HFFc6 (cell line): ENCODE measurements at places on chromosomes 3 and 15. TPM values are rescaled to one million over a fixed set of nuclear protein-coding genes. Genes with fewer than 3 reads are reported as not detected.

GRCh38 chr3:129654131-129654530 is 47.7 kb upstream of the PLXND1 start:
- 0 out of 2 replicates have a peak, but pooled peaks cover 5% of the 10 kb centered on the region for H3K36me3 ChIP-seq
- H3K27ac ChIP-seq, result peak overlapping the region; percentile 70
- DNase-seq, result peak; percentile 56
- no peak overlapping the region for H3K4me3 ChIP-seq
- H3K27me3 ChIP-seq, result no peaks in the 10 kb centered on the region

The TMEM207 gene
- not detected in 3 replicates for total RNA-seq

DNA sequence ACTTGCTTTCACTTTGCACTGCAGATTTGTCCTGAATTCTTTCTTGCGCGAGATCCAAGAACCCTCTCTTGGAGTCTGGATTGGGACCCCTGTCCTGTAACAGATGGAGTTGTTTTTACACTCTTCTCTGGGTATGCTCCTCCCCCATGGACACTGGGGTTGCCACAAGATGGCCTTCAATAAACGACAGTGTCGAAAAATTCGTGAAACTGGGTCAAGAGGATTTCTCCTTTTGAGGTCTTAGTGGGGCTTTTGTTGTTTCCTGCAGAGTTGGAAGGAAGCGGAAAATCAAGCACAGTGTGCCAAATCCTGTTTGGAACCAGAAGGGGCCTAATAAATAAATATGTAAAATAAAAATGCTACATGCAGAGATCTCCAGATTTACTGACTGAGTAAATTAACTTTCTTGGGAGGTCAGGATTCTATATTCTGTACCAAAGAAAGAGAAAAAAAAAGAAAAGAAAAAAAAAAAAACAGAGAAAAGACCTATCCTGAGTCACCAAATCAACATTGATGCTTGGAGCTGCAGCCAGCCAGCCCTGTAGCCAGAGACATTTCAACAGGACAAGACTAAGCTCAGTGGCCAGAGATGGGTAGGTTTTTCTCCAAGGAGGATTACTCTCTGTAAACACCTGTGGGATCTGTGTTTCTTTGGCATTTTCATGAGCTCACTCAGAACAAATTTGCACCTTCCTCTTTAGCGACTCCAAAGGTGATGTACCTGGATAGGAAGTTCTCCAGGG is 24.8 kb downstream of the CCDC80 start:
- DNase-seq, result no peak
- H3K36me3 ChIP-seq, result peaks cover 41% of the 10 kb centered on the region
- no peaks in the 10 kb centered on the region for H3K27me3 ChIP-seq
- H3K27ac ChIP-seq, result no peak overlapping the region

The BFSP2 gene
- total RNA-seq, result not detected in 3 replicates

- peaks cover 7% of the 10 kb centered on the region for H3K4me1 ChIP-seq
- DNase-seq, result peak; percentile 58
- H3K27me3 ChIP-seq, result peaks cover 3% of the 10 kb centered on the region; the same call in 1 of the 2 replicates
- no peak overlapping the region for H3K27ac ChIP-seq
- H3K36me3 ChIP-seq, result no peaks in the 10 kb centered on the region
These were observed 15.1 kb upstream of the TCAIM start for GRCh38 chr3:44323341-44323955.

DNA sequence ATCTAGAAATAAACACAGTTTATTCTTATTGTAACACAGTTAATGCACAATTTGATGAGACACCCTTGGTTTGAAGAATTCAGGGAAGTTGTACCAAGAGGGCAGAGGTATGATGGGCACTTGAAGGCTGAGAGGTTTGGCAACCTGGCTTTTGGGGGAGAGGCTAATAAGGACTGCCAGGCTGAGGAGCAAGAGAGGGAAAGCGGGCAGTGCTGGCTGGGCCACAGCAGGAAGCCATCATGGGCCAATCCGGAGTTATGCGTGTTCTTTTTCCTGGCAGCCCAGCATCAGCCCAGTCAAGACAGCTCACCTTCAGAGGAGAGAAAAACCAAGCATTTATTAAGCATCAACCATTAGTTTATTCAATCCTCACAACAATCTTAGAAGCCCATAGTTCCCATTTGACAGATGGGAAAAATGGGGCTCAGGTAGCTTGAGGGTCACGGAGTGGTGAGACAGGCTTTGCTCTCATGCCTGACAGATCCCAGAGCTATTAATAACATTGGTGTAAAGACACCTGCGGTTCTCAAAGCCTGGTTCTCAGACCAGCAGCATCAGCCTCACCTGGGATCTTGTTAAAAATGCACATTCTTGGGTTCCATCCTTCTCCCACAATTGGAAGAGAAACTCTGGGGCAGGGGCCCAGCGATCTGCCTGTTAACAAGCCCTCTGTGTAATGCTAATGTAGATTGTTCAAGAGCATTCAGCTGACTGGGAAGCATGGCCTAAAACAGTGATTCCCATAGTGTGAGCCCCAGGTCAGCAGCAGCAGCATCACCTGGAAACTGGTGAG is 183.7 kb downstream of the NTRK3 start:
- no peak for DNase-seq
- H3K27ac ChIP-seq, result no peak overlapping the region
- no peaks in the 10 kb centered on the region for H3K4me1 ChIP-seq
- H3K4me3 ChIP-seq, result no peak overlapping the region
- H3K27me3 ChIP-seq, result peaks cover 4% of the 10 kb centered on the region; the same call in 1 of the 2 replicates

- H3K4me1 ChIP-seq, result peaks cover 8% of the 10 kb centered on the region
- H3K27ac ChIP-seq, result no peak overlapping the region
- H3K27me3 ChIP-seq, result peaks cover 36% of the 10 kb centered on the region
- H3K4me3 ChIP-seq, result no peak overlapping the region
These were observed 288.9 kb downstream of the FAM43A start for GRCh38 chr3:194974468-194975135.

- H3K36me3 ChIP-seq, result peaks cover 4% of the 10 kb centered on the region; the same call in 1 of the 2 replicates
- no peak overlapping the region for H3K27ac ChIP-seq
- H3K4me1 ChIP-seq, result no peaks in the 10 kb centered on the region
- no peak for DNase-seq
These were observed 40.1 kb downstream of the TRIM42 start for GRCh38 chr3:140717921-140718320.

The VPS8 gene
- 32.5 to 34.8 TPM (median 34.5 TPM) in 3 replicates for total RNA-seq

GRCh38 chr3:65999606-66000005 is 39.1 kb downstream of the MAGI1 start:
- no peak for DNase-seq
- no peak overlapping the region for H3K4me3 ChIP-seq
- H3K27me3 ChIP-seq, result peaks cover 3% of the 10 kb centered on the region; the same call in 1 of the 2 replicates
- H3K4me1 ChIP-seq, result peaks cover 47% of the 10 kb centered on the region

DNA sequence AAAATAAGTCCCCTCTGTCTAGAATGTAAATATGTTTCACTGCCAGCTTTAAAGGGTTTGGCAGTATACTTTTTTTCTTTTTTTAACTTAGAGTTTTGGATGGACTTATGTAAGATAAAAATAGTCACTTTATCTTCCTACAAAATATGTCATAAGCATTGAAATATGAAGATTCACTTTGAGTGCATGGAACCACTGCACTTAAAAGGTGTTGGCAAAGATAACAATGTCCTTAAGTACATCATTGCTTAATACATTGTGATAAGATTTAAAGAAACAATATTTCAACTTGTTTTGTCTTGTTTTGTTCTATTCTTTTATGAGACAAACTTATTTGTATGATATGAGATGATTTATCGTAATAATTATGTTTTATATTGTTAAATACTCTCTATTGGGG is 66.3 kb upstream of the NAALADL2 start:
- no peaks in the 10 kb centered on the region for H3K4me1 ChIP-seq
- H3K27me3 ChIP-seq, result no peaks in the 10 kb centered on the region
- no peak for DNase-seq

DNA sequence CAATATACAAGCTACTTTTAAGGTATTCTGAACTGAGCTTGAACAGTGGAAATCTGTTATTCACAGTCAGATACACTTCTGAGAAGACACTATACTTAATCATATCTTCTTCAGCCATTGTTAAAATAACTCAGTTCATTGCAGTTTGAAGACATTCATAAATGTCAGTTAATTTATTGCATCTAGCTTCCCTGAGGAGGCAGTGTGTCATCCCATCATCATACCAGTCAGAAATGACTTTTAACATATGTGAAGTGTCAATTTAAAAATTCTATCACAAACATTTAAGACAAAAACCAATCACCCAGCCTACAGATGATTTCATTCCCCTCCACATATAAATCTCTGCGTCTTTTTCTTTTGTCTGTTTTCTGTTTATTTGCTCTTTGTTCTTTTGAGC is 7.5 kb downstream of the TMEM207 start:
- H3K36me3 ChIP-seq, result no peaks in the 10 kb centered on the region
- no peak overlapping the region for H3K27ac ChIP-seq
- DNase-seq, result no peak
- no peak overlapping the region for H3K4me3 ChIP-seq
- H3K27me3 ChIP-seq, result peaks cover 2% of the 10 kb centered on the region; the same call in 1 of the 2 replicates

- H3K27me3 ChIP-seq, result peaks cover 3% of the 10 kb centered on the region
- no peak overlapping the region for H3K27ac ChIP-seq
- H3K4me3 ChIP-seq, result no peak overlapping the region
- DNase-seq, result no peak
These were observed 131.0 kb upstream of the TPRG1 start for GRCh38 chr3:189040656-189041335.
